Endodermal cell (in vitro differentiated cells): ENCODE measurements at places on chromosomes 11 and 22. TPM values are rescaled to one million over a fixed set of nuclear protein-coding genes. Genes with fewer than 3 reads are reported as not detected.

The SLC6A5 gene
- total RNA-seq, result not detected in 3 replicates

The LYVE1 gene
- not detected in 3 replicates for total RNA-seq

The APOL4 gene
- total RNA-seq, result not detected in 2 replicates

The PDE3B gene
- 7.8 and 9.4 TPM in 2 replicates for total RNA-seq

The DEUP1 gene
- 0.59 TPM in 1 of 2 replicates, not detected in the other for total RNA-seq

The MUC5B gene
- 0.05 TPM in 1 of 2 replicates, not detected in the other for total RNA-seq

The SYT9 gene
- total RNA-seq, result 0.81 and 1.1 TPM in 2 replicates

The VSIG2 gene
- total RNA-seq, result 3.4 and 3.6 TPM in 2 replicates

The TNNT3 gene
- not detected in 3 replicates for total RNA-seq

The EIF4ENIF1 gene
- 19.0 to 43.4 TPM (median 37.1 TPM) in 3 replicates for total RNA-seq

The PHF21B gene
- total RNA-seq, result 55.6 to 57.7 TPM (median 57.5 TPM) in 3 replicates

The IGLL1 gene
- not detected in 3 replicates for total RNA-seq

The CNGA4 gene
- total RNA-seq, result 4.3 and 4.9 TPM in 2 replicates
